CD4-positive, alpha-beta T cell treated with Interleukin-10 for 1 hour (primary cell): ENCODE measurements at places on chromosomes 16 and 17.
A peak's percentile ranks its signal among the peaks of the same experiment; 100 is the strongest.

DNA sequence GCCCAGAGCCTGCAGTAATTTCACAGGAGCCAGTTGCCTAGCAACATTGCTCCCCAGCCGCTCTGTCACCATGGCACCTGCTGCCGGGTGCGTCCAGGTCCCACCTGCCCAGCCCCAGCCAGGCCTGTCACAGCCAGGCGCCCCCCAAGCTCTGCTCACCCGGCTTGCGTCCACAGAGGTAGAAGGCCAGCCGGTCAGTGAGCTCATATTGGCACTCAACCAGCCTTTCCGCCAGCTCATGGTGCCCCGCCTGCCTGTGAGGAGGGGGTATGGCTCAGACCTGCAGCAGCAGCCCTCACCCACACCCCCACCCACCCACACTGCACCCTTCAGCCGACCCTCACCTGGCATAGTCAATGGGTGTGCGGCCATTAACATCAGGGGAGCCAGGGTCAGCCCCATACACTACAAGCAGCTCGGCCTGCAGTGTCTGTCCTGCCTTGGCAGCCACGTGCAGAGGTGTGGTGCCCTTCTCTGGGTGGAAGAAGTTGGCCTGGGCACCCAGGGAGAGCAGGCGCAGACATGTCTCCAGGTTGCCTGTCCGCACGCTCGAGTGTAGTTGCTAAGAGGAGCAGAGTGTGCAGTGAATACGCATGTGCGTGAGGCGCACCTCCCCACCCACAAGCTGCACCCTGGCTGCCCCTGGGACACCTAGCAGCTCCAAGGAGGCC is 7.7 kb downstream of the GIT1 start:
- DNase-seq: no peak

DNA sequence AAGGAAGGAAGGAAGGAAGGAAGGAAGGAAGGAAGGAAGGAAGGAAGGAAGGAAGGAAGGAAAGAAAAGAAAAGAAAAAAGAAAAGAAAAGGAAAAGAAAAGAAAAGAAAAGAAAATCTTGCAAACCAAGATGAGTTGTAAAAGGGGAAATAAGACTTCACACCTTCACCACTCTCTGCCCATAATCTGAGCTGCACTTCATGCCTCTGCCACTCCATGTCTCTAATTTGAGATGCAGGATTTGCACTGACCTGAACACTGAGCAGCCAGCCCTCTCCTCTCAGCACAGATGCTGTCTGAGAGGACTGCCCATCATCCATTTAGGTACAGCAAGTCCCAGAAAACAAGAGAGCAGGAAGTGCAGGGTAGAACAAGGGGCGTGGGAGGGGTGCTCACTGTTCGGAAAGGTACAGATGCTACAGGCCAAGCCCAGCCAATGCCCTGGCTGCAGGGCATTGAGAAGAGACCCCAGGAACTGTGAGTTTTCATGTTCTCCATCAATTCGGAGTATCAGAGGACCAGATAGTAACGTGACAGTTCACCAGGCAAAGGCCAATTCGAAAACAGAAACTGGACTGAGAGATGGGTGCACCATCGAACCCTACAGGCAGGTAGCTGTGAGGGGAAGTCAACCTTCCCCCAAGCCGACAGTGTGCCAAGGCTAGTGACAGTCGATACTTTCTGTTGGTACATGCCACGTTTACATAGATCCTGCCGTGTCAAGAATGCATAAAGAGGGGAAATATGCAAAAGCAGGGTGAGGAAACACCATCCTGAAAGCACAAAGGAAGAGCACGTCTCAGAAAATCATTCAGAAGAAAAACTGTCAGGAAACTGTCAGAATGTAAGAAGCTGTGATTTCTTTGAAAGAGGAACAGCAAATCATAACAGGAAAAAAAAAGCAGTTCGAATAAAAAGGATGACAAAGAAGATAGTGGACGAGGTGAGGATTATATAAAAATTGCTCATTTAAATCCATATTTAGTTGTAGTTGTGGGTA is 142.0 kb upstream of the RCVRN start:
- no peak for DNase-seq

DNA sequence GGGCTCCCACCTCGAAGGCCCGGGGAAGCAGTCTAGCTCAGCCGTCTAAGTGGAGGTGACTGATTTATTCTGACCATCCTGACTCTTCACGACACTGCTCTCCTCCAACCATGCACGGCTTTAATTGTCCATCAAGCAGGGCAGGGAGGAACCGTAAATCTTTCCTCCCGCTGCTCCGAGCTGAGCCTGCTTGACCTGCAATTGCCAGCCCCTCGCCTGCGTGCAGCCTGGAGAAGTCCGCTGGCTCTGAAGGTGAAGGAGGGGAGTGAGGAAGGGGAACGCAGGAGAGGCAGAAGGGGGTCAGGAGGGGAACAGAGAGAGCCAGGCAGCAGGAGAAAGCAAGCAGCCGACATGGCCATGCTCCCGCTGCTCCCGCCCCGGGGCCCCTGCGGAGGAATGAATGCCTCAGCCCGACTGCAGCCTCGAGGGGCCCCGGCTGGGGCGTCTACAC is 10.1 kb downstream of the RBFOX3 start:
- no peak for DNase-seq

DNA sequence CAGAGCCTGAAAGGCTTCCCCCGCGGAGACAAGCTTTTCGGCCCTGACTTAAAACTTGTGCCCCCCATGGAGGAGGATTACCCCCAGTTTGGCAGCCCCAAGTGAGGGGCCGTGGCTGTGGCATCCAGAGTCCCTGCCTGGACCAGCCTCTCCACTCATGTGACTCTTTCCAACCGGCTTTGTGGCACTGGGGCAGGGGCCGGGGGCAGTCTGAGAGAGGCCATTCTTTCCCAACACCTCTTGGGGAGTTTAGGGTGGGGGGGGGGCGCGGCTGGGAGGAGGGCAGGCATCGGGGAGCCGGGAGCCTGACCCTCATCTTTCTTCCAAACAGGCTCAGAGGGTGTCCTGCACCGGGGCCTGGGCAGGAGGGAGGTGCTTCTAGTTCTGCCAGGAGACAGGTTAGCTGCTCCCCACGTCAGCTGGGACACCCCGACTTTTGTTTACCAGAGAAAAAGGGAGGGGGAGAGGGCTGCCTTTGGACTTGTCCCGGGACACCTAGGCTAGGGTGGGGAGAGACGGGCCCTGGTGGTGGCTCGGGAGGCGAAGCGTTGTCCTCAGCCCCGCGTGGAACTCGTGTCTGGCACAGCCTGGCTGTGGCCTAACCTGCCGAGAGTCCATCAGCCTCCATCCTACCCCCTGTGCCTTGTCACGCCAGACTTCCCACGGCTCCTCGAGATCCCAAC is 7.3 kb upstream of the SERPINF1 start:
- no peak for DNase-seq

GRCh38 chr16:58001781-58002415 is 691 bp downstream of the USB1 start:
- no peak for DNase-seq

GRCh38 chr16:26710450-26710849 is 356.3 kb upstream of the C16orf82 start:
- DNase-seq: no peak

DNA sequence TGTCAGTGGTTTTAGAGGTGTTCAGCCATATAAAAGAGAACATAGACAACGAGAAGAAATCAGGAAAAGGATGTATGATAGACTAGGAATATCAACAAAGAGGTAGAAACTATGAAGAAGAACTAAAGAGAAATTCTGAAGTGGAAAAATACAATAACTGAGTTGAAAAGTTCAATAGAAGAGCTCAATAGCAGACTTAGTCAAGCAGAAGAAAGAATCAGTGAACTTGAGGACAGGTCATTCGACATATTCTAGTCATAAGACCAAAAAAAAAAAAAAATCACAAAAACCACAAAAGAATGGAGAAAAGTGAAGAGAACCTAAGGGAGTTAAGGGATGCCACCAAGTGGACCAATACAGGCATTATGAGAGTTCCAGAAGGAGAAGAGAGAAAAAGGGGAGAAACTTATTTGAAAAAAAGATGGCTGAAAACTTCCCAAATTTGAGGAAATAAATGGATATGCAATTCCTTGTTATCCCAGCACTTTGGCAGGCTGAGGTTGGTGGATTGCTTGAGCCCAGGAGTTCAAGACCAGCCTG is 321.2 kb downstream of the ABCC12 start:
- DNase-seq: no peak

DNA sequence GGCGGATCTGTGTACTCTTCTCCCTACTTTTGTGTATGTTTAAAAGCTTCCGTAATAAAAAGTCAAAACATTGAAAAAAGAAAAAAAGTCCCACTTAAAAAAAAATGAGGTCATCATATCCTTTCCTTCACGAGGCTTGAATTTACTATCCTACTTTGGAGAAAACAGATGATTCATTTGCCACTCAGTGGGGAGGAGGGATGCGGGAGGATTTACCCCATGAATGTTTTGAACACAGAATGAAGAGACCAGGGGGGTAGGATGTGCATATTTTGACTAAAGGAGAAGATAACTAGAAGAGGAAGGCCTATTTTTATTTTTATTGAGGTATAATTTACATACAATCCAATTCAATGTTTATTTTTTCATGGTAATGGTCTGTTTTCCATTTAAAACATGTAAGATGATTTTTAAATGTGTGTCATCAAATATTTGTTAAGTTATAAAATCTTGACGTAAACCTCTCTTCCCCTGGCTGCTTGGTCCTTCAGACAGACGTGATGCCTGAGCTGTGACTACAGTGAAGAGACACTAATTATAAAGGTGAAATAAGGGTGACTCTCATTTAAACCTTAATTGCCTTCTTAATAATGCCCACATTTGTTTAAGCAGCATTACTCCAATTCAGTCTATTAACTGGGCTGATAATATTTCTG is 135.4 kb upstream of the AXIN2 start:
- DNase-seq: no peak

GRCh38 chr17:58187675-58188074 is 4.9 kb upstream of the EPX start:
- no peak for DNase-seq

- no peak for DNase-seq
Measured at GRCh38 chr17:77942112-77942988, 16.2 kb upstream of the TNRC6C start.

GRCh38 chr16:3004319-3004718 is 8.4 kb upstream of the CLDN9 start:
- no peak for DNase-seq

GRCh38 chr17:37301288-37301687 is 74.5 kb upstream of the C17orf78 start:
- DNase-seq: no peak

GRCh38 chr16:88923450-88923849 is 53.6 kb downstream of the CBFA2T3 start:
- DNase-seq: no peak

- no peak for DNase-seq
Measured at GRCh38 chr17:1918346-1919162, 88.7 kb downstream of the RPA1 start.

- DNase-seq: no peak
Measured at GRCh38 chr17:4333041-4333440, 33.4 kb downstream of the UBE2G1 start.

- no peak for DNase-seq
Measured at GRCh38 chr17:4986403-4986802, 1.1 kb downstream of the CAMTA2 start.

DNA sequence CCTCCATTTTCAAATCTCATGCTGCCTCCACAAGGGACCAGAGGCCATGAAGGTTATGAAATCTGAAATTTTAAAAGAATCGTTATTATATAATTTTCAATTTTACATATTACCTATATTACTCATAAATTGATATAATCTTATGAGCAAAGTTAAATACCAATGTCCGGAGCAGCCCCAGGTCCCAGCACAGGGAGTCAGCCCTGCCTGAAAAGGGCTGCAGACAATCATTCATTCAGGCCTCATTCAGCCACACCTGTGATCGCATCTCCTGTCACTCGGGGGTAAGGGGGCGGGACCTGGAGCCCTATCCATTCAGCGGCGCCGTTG is 172.5 kb downstream of the AHSP start:
- no peak for DNase-seq

DNA sequence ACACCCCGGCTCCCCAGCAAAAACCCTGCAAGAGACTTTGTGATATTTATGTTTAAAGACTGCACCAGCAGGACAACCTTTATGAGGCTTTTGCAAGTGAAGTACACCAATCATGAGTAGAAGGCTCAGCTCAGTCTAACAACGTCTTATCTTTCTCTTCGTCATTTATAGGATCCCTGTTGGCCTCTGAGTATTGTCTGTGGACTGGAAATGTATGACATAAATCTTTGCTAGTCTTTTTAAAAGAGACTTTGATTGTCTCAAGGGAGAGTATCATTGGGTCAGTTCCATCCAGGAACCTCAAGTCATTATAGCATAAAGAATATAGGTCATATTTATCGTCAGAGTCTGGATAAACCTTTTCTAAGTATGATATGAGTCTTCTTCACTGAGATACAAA is 505.0 kb upstream of the SOX9 start:
- no peak for DNase-seq

GRCh38 chr17:64920026-64920418 is 744 bp upstream of the LRRC37A3 start:
- no peak for DNase-seq

GRCh38 chr16:86681031-86681756 is 102.8 kb downstream of the FOXL1 start:
- DNase-seq: no peak

DNA sequence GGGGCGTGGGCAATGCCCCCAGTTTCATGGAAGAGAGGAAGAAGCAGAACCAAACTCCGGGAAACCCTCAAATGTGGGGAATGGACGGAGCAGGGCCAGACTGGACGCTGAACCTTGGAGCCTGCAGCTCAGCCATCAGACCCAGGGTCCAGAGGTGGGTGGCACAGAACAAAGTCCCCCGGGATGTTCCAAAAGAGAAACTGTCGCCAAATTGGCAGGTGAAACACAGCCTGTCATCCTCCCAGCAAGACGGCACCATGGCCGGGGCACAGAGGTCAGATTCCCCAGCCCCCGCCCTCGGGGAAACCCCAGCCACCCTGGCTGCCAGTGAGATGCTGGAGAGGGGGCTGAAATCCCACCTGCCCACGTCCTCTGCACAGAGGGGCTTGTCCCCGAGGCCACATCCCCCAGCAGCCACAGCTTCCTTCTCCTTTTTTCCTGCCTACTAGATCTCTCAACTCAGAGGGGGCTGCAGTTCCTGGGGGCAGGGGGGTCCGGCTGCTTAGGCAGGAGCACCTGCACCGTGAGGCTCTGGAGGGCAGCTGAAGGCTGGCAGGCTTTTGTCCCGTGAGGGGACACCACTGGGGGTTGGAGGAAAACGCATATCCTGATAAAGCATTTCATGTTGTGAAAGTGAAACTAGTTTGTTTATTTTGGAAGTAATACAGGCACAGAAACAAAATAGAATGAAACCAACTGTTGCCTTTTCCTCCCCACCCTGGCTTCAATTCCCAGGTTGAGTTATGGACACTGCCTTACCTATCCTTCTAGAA is 1.2 kb upstream of the SECTM1 start:
- peak; percentile 35 for DNase-seq

DNA sequence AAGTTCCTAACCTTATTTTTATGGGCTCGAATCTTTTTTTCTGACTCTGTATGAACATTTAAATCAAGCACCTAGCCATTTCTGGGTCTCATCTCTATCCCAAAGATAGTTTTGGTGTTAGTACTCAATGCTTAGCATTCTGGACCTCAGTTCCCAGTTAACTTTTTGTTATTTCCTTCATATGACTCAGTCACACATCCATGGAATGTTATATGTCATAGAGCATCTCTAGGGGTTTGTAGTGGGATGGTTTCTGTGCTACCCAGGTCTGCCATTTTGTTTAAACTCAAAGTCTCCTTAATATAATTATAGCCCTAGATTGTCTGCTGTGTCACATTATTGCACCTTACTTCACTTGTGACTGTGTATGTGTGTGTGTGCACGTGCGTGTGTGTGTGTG is 90.1 kb downstream of the EFCAB13 start:
- no peak for DNase-seq
